Breast epithelium (tissue), 4 donors: ENCODE measurements at places on chromosomes 6 and 20.

DNA sequence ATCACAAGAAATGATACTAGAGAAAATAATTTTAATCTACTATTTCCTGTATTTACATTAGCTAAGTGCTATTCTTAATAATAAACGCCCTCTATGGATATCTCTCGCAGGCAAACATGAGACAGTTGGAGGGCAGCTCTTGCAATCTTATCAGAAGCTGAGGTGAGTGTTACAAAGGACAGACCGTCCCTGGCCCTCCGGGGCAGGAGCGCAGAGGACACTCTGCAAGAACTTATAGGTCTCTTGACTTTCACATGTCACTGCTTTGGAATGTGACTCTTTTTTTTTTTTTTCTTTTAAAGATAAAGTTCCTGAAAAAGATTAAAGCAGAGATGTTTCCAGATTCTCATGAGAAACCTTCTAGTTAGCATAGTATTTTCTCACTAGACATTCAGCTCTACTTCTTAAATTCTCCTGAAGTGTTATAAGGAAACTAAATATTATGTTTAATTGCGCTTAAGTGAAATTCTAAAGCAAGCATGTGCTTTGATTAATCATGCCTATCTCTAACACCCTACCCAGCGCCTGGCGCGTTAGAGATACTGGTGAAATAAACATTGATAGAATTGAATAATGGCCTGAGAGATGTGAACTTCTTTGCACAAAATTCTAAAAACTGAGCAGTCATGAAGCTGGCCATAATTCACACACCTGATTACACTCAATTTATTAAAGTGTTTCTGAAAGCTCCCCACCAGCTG, 57.4 kb downstream of the SYTL3 start:
- DNase-seq = no peak

- DNase-seq = no peak
Observed at GRCh38 chr6:156944412-156944811, 167.2 kb downstream of the ARID1B start.

DNA sequence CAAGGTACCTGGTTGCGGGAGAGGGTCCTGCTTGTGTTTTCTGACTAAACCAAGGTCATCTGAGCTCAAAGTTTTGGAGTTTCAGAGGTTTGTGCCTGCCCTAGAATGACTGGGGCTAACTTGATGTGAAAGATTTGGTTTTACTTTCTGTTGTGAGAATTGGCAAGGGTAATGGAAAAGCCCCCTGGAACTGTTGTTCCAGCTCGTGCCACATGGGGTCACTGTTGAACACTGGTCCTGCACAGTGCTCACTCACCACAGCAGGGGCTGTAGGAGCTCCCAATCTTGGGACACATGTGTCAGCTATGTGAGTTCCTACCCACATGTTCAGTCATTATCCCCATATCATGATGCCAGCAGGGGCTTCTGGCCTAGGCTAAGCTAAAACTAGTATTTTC, 6.5 kb downstream of the TGM6 start:
- DNase-seq = no peak

DNA sequence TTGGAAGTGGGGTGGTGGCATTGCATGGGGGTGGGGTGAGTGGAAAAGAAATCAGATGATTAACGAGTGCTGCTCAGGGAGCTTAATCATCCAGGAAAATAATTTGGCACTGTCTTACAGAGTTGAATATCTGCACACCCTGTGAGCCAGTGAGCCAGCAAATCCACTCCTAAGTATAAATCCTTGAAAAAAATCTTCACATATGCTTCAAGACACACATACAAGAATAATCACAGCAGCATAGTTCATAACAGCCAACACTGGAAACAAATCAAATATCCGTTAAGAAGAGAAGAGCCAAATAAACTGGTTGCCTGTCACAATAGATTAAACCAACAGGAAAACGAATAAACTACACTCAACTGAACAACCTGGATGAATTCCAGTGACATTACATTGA, 62.8 kb downstream of the SAMD3 start:
- no peak for DNase-seq

GRCh38 chr6:167416676-167417430, 92.0 kb downstream of the TTLL2 start:
- no peak for DNase-seq
